ENCODE measurements at places on chromosomes 12 and 14.

DNA sequence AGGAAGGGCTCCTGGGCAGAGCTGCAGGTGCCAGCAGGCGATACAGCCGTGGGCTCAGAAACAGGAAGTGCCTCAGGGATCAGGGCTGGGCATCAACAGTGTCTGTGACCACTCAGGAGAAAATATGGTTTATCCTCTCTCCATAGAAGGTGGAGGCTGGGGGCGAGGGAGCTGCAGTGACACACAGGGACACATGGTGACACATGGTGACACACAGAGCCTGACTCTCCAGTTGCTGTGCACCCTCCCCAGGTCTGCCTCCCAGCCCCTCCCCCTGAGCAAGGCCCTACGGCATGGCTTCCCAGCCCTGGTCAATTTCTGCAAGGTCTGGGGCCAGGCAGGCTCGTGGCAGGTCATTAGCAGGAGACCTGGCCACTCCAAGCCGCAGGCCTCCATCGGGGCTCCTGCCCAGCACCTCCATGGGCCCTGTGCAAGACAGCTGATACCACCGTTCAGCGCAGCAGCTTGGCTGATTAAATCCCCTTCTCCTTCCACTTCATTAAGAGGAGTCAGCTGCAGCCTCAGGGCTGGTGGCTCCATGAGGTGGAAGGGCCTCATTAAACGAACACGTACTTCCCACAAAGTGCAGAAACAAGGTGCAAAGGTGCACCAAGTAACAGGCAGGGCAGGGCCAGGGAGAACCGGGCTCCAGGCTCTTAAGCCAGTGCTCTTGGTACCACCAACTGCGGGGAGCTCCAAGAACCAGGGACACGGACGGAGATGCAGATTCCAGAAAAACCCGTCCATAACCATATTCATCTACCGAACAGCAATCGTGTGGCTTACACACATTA, 60.7 kb downstream of the CCNK start:
- DNase-seq = no peak

DNA sequence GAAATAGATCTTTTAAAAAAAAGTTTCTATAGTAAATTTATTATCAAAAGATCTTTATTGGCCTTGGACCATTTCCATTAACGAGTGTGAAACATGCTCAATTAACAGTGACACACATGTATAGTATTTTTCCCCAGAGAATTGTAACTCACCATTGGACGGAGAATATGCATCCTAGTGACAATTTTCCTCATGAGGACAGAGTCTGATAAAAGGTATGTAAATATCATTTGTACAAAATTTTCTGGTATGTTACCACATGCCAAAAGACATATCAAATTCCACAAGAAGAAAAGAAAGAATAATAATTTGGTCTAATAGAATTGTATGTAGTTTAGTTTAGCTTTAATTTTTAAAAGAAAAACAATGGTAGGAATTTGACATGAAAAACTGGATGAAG, 1096.0 kb upstream of the FLRT2 start:
- no peak for DNase-seq

- no peak for DNase-seq
These were observed 42.6 kb upstream of the BCL11B start for GRCh38 chr14:99314623-99315022.

GRCh38 chr12:82458101-82458500, 99.8 kb downstream of the METTL25 start:
- no peak for DNase-seq

DNA sequence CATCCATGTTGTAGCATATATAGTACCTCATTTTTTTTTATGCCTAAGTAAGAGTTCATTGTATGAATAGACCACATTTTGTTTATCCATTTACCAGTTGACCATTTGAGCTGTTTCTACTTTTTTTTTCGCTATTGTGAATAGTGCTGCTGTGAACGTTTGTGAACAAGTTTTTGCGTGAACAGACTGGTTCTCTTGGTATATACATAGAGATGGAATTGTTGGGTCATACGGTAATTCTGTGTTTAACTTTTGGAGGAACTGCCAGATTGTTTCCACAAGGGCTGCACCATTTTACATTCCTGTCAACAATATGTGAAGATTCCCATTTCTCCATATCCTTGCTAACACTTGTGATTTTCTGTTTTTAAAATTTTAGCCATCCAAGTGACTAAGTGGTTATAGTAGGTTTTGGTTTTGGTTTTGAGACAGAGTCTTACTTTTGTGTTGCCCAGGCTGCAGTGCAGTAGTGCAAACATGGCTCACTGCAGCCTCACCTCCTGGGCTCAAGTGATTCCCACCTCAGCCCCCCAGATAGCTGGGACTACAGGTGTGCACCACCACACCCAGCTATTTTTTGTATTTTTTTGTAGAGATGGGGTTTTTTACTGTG, 68.3 kb upstream of the AMN start:
- no peak for DNase-seq

- no peak for DNase-seq
These were observed 315.3 kb upstream of the PRICKLE1 start for GRCh38 chr12:42904683-42905418.

All from EH (cell line).